ENCODE measurements at places on chromosomes 1 and 21.

DNA sequence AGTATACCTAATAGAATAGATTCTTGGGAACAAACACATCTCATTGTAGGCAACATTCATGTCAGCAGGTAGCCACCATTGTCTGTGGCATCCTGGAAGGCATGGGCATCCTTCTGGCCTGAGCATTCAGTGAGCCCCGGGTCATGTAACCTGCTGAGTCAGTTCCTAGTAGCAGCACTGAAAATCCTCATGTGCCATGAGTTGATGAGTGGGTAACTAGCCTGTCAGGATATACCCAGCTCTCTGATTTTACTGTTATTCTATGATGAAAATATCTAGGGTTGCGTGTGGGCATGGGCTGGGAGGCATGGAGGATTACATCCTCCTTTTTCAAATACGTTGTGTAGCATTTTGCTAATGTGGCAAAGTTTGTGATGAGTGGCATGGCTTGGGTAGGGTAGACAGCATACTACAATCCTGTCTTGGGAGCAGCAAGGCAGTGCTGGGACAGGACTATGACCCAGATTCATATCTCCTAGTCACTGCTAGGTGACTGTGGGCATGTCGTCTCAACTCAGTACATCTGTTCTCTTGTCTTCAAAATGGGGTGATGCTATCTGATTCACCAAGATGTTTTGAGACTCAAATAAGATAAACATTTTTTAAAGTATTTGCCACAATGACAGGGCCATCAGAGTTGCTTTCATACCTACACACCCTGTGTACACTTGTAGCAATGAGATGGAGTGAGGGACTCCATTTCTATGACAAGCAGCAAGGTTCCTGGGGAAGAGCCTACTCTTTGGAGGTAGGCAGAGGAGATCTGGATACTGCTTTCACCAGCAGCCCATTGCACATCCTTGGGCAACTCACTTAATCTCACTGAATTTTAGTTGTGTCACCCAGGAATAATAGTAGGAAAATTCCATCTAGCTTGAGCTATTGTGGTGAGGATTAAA is 62.5 kb downstream of the CD58 start:
- DNase-seq: no peak

DNA sequence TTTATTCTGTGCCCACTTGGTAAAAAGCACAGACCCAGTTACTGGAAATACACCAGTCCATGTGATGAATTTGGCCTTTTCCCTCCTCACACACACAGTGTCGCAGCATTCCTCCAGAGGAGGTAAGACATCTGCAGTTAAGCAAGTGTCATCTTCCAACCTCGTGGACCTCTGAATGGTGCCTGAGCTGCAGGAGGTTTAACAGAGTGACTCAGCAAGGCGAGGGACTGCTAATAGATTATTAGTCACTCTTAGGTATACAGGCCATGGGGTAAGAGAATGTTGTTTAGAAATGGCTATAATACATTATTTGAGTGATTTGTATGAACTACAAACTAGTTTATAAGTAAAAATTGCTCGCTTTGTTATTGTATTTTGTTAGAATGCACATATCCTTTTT is 8.6 kb upstream of the LRRC8B start:
- DNase-seq: no peak

DNA sequence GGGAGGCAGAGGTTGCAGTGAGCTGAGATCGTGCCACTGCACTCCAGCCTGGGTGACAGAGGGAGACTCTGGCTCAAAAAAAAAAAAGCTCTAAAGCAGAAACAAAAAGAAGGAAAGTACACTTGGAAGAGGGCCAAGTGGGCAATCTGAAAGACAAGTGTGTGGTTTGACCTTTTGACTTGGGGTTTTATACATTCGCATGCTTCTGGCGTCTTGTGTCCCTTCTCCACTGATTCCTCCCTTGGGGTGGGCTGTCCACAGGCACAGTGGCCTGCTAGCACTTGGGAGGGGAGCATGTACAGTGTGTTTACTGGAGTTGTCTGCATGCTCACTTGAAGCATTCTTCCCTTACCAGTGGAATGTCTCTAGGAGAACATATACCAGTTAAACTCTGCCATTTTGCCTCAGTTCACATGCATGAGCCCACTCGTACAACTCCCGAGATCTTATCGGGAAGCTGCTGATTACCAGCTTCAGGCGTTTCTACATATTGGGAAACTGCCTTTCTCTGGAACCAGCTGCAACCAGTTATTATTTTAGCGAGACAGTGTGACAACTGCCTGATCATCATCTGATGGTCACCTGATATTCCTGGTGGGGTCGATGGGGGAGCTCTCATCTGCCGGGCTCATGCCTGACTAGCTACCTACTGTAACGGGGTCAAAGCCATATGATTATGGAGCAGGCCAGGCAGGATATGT is 113.5 kb upstream of the ZNF678 start:
- DNase-seq: no peak

- DNase-seq: no peak
These were observed 336.4 kb upstream of the FMN2 start for GRCh38 chr1:239755107-239755912.

DNA sequence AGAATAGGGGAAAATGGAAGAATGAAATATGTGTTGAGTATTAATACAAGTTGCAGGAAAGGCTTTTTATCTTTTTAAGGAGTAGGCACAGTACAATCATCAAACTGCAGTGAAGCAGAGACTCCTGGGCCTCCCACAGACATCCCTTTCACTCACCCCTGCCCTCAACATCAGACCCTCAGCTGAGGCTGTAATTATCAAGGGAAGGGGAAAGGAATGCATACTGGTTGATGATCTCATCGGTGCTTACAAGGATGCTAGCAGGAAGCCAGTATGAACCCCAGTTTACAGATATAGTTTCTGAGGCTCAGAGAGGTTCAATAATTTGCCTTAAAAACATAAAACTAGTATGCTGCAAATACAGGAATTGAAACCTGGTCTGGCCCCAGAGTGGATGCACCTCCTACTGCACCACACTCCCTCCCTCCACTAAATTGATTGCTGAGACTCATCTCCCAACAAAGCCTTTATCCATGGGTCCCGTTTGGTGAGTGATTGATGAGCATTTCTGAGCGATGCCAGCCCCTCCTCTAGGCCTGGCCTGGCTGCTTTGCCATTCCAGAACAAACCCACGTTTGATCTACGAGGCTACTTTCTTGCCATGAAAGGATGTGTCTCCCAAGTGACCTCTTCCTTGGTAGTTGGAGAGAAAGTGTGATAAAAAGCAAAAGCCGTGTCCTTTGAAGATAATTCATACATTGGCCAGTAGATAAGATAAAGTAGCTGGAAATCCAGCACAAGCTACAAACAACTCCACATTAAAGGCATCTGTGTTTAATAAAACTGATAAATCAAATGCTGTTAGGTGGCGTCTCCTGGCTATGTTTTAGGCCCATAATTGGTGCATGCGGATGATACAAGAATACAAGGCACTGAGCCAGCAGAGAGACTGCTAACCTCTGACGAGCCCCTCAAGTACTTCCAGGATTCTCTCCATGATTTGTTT is 233.9 kb upstream of the CAMK1G start:
- no peak for DNase-seq

DNA sequence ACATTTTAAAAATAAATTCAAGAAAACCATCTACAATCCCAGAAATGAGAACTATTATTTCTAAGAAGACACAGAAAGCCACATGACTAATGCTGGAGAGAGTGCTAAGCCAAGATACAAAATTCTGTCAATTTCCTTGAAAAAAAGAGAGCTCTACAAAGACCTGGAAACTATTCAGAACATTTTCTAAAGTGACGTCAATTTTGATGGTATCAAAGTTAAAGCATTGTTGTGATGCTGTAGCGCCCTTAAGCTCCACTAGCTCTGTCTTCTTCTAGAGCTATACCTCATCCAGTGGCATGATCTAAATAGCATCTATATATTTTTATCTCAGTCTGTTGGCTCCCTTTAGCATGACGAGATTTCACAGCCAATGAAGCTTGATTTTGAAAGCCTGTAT is 73.9 kb downstream of the ODF2L start:
- no peak for DNase-seq

GRCh38 chr1:218711884-218712674 is 366.9 kb downstream of the TGFB2 start:
- DNase-seq: no peak

DNA sequence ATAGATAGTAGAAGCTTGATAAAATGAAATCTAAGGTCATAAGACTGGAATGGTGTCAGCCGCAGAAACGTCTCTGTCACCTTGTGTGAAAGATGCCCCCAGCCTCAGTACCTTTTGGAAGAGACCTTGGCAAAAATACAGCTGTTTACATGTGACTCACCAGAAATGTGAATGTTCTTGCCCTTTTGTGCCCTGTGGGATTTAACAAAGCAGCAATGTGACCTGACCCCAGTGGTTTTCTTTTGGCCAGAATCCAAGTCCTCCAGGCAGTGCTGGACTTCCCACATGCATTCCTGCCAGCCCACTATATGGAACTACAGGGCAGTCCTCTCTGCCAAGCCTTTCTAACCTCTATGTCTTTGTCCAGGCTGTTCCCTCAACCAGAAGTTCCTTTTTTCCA is 27.2 kb upstream of the LRRC8C start:
- no peak for DNase-seq

- no peak for DNase-seq
These were observed 77.7 kb upstream of the CACNA1E start for GRCh38 chr1:181405584-181405983.
